Urinary bladder (tissue), 4 donors: ENCODE measurements at places on chromosomes 11 and 22. TPM values are rescaled to one million over a fixed set of nuclear protein-coding genes. Genes with fewer than 3 reads are reported as not detected.

RIMBP3B gene
- total RNA-seq, result 0.11 TPM

MYOD1 gene
- 1.1 TPM for total RNA-seq

KRTAP5-2 gene
- total RNA-seq, result not detected

MPZL3 gene
- total RNA-seq, result 4.7 TPM

ARHGAP20 gene
- total RNA-seq, result 23.0 TPM

UBXN1 gene
- 34.5 TPM for total RNA-seq

APOL1 gene
- 22.9 TPM for total RNA-seq

MOGAT2 gene
- 2.2 TPM for total RNA-seq
